SHP77 treated with DMSO at 0.1 percent for 48 hours (cell line): ENCODE measurements at places on chromosomes 6 and 20.

DNA sequence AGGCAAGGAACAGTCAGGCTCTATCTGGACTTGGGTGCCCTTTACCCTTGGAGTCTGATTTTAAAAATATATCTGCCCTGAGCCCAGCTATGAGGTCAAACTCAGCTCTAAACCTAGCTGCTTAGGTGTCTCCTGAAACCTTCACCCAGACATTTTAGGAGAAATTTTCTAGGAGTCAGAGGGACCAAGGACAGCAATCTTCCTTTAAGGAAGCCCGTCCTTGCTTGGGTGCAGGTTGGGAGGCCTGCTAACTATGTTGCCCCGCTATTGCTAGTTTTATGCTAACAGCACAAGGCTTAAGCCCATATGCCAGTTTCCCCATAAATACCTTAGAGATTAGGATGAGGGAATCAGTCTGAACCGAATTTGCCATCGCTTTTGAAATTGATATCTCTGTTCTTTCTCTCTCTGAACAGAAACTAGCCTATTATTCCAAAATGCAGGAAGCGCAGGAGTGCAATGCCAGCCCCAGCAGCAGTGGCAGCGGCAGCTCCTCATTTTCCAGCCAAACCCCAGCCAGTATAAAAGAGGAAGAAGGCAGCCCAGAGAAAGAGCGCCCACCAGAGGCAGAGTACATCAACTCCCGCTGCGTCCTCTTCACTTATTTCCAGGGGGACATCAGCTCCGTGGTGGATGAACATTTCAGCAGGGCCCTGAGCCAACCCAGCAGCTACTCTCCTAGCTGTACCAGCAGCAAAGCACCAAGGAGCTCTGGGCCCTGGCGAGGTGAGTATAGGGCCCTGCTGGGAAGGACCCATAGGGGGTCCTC is 2.6 kb downstream of the VGLL2 start:
- no peak for DNase-seq

- DNase-seq: no peak
These were observed 512.2 kb upstream of the MARCKS start for GRCh38 chr6:113344969-113345368.

- peak; percentile 56 for DNase-seq
These were observed 723 bp upstream of the ARID1B start for GRCh38 chr6:156776470-156776839.

DNA sequence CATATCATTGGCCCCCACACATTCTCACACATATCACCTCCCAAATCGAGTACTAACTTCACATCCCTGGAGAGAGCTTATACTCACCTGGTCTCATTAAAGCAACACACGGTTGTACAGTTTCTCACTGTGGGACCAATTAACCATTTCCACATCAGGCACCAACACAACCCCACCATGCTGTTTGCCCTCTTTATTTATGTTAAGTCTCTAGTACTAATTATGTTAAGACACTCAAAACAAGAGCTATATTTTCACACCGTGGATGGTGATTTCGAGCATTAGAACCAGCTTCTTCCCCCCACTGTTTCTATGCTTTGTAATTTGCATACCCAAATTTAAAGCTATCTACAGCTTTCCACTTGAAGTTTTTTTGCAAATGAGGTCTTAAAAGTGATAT is 6.3 kb downstream of the SCML4 start:
- no peak for DNase-seq

DNA sequence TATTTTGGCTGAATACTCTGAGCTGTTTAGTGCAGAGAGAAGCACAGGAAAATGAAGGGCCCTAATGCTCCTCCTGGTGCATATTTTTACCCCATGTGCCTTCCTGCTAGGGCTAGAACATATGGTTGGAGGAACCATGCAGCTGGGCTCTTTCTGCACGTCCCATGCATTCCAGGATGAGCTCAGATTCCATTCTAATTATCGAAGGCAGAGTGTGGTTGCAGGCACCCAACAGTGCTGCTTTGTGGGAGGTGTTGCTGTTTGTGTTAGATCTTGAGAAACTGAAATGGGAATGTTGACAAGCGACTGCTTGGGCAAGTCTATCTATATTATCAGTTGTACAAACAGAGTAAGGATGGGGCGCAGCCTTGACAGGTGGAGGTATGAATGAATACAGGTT is 419.5 kb downstream of the DHX35 start:
- DNase-seq: no peak

DNA sequence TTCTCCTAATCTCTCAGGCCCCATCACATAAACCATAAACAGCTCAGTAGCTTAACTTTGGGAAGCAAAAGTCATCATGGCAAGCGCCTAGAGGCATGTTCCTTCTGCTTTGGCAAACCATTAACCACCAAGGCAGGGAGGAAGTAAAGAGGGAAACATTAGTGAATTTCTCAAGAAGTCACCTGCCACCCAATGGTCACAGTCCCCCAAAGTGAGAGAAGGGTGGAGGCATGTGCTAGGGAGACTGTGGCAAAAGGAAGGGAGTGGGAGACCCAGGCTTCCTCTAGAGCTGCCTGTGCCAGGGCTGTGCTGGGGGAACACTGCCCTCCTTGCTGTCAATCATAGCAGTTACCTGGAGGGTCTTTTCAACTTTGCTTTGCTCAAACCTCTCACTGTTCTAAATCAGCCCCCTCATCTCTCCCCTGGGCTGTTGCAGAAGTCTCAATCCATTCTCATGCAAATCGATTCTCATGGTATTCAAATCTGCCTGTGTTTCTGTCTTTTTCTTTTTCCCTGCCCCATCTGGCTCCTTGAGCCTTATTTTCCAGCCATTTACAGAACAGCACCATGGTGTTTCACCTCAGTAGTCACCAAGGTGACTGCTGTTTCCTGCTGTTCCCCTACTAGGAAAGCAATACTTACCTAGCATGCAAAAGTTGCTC is 1.8 kb upstream of the RNF24 start:
- DNase-seq: no peak

DNA sequence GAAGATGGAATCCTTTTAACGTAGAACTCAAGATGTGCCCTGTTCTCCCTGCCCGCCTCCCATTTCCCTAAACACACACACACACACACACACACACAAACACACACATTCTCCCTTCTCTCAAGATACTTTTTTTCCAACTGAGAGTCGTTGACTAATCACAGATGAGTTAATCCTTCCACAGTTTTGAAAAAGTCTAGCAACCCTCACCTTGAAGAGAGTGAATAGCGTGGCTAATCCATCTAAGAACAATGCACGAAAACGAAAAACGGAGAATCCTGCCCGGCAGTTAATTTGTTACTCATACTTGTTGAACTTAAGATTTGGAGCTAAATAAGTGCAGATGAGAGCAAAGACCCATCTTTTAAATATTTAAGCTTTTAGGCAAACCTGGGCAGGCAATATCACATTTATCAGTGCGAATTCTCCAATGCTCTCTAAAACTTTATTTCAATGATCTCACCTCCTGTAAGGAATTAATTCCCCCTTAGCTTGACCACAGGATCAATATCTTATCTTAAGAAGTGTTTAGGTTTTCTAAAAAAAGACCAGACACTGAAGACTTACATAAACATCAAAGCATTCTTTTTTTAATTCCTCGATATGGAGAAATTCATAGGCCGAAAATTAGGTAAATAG is 1.1 kb downstream of the AGPAT4 start:
- DNase-seq: no peak

GRCh38 chr20:58619864-58620431 is 31.1 kb upstream of the STX16 start:
- no peak for DNase-seq

DNA sequence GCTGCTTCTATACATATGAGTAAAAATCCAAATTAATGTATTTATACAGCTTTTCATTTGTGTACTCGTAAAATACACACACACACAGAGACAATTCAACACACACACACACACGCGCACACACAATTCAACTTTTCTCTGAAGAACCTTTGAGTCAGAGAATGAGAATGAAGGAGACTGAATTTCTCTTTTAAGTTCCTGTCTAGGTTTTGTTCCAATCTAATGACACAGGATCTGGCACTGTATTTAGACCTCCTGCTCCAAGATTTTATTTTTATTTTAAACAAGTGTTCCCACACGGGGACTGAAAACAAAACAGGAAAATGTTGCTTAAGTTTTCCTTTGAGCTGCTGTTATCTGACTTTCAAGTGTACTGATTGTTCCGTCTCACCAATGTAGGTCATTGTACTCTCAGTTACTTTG is 250.8 kb downstream of the LAMA2 start:
- DNase-seq: no peak

DNA sequence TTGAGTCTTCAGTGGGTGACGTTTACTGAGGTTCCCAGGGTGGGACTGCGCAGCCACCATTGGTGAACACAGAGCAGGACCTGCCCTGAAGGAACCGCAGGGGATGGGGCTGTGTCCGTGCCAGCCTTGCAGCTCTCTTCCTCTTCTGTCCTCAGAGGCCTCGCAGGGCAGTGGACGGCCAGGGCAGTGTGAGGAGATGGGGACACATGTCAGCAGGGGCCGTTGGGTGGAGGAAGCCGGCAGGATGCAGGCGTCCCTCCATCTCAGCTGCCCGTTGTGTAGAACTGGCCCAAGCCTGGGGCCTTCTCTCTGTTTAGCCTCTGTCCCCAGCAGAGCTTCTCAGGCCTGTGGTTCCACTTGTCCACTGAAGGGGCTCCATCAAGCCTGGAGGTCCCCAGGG is 53.6 kb upstream of the SMOC2 start:
- DNase-seq: no peak

GRCh38 chr6:156938143-156938542 is 161.0 kb downstream of the ARID1B start:
- no peak for DNase-seq

GRCh38 chr6:127180426-127180825 is 62.0 kb downstream of the RSPO3 start:
- DNase-seq: no peak

DNA sequence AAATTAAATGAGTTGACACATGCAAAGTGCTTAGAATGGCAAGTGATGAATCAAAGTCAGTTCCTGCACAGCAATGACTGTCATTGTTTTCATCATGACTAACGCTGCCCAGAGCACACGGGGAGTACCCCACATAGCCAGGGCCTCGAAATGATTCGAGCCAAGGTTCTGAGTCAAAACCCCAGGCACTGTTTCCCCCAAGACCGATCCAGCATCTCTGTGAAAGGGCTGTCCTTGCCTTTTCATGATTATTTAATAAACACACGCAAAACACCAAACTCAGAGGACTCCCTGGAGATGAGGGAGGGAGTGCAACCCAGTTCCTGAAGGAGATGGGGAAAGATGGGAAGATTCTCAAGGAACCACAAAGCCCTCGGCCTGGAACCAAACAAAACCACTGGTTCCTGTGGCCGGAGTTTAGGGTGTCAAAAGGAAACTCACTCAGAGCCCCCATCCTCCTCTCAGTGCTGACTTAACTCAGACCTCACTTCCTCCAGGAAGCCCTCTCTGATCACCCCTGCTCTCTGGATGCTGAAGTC is 3.8 kb downstream of the PREX1 start:
- no peak for DNase-seq

- DNase-seq: no peak
These were observed 330.7 kb downstream of the CDH26 start for GRCh38 chr20:60288945-60289344.

- DNase-seq: peak; percentile 77
These were observed 205.1 kb upstream of the GMDS start for GRCh38 chr6:2450546-2450945.

GRCh38 chr20:17648791-17649730 is 33.0 kb downstream of the RRBP1 start:
- peak; percentile 78 for DNase-seq

GRCh38 chr6:170227521-170227983 is 63.3 kb downstream of the DLL1 start:
- DNase-seq: no peak

DNA sequence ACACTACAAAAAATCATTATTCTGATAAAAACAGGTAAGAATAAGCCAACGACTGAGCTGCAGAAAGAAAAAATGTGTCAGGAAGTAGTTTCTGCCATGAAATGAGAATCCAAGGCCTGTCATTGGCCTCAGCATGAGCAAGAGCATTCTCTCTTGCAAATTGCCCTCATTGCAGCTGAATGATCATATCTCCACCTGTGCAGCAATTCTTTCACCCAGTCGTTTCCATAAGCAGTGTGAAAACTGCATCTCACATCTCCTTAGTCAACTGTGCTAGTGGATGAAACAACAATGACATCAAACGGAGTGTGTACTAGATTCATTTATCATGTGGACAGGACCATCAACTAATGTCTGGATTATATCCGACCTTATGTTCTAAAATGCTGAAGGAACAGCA is 88.2 kb upstream of the STXBP5 start:
- no peak for DNase-seq

DNA sequence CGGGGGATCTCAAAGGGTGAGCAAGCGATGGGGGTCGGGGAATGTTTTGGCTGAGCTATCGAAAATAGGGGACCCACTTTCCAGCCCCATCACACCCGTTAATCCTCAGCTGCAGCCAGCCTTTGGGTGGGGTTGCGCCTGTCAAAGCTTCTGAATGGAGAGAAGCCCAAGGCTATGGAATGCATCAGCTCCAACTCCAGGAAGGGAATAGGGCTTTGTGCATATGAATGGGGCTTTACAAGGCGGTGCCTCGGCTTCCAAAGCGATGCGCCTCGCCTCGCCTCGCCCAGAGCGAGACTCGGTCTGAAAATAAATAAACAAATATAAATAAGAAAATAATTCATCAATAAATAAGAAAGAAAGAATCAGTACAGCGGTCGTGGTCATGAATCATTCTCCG is 751.4 kb upstream of the DEFB115 start:
- no peak for DNase-seq

GRCh38 chr20:38083338-38084048 is 49.9 kb downstream of the RPRD1B start:
- no peak for DNase-seq

DNA sequence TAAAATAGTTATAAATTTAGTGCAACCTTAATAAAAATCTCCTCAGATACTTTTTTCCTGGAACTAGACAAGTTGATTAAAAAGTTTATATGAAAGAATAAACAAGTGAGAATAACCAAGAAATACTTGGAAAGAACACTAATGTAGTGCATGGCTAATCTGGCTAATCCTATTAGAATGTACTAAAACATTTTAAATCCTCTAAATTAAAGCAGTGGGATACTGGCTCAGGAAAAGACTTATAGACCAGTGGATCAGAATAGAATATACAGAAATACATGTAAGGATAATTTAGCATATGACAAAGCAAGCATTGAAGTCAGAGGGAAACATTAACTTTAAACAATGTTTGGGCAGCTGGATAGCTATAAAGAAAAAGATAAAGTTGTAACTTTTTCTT is 41.1 kb upstream of the ERVFRD-1 start:
- DNase-seq: no peak

DNA sequence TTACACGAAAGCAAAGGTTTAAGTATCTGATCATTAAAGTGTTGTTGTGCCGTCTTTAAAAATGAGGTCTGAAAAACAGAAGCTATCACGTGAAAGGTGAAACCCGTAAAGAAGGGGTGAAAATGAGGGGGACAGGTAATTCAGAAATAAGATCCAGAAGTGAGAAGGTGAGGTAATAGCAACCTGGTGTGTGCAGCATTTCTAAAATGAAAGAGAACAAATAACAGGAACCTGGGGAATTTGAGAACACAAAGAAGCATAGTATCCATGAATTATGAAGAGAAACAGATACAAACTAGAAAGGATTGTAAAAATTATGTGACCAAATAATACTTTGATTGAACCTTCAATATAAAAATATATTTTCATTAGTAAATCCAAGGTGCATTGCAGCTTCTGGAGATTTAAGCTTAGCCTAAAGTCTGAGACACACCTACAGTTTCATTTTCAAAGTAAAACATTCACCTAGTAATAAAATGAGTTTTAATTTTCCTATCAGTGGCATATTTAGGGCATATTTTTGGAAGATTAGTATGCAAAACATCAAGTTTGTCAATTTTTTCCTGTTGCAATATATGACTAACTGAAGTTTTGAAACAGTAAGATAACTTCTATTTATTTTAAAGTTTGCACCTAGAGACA is 1.4 kb downstream of the HEY2 start:
- no peak for DNase-seq
